Kidney epithelial cell (primary cell): ENCODE measurements at places on chromosomes 3 and 15. TPM values are rescaled to one million over a fixed set of nuclear protein-coding genes. Genes with fewer than 3 reads are reported as not detected.

Gene PLCD1
- total RNA-seq = 19.0 and 21.8 TPM in 2 replicates

DNA sequence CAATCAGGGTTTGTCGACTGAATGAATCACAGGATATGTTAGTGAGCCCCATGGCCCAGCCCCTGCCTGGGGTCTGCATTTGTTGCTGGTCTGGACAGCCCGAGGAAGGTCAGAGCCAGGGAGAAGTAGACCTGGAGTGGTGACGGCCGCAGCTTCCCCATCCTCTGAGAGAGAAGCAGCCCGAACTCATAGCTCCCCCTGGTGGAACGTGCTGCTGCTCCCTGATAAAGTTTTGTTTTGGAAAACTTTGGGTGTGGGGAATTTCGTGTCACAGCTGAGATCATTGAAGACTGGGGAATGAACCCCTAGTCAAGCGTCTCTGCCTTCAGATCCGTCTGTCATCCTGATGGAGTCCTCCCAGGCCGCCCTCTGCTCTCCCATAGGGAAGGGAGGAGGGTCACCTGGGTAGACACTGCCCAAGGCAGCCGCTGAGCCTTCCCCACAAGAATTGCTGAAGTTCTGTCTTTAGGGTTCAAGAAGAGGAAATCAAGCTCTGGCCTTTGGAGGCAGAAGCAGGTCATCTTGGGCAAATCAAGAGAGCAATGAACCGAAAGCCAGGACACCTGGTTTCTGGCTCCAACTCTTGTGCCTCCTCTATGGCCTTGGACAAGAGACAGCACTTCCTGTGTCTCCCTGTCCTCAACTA is 60.5 kb downstream of the GLDN start:
- no peak for DNase-seq

DNA sequence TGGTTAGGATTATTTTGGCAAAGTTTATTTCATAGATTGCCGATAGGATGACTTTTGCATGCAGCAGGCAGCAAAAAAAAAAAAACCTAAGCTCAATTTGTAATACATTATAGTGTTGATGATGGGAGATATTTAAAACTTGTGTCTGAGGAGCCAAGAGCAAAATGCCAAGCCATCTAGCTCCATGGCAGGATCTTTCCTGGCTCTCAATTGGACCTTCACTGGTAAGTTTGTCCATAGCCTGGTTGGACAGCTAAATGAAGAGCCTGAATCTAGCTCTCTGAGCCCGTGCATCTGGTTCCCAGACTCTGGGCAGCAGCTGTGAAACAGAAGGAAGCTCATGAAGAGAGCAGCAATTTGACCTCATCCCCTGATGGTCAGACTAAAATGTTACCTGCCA is 17.5 kb downstream of the STAC start:
- DNase-seq = no peak

Gene SGO1
- 4.8 and 6.9 TPM in 2 replicates for total RNA-seq

GRCh38 chr15:91852741-91853510 is 582 bp upstream of the SLCO3A1 start:
- DNase-seq = no peak

- DNase-seq = no peak
These were observed 45.6 kb upstream of the TFRC start for GRCh38 chr3:196127308-196128040.

GRCh38 chr3:58324391-58325390 is 8.0 kb upstream of the PXK start:
- no peak for DNase-seq

- DNase-seq = no peak
These were observed 215.3 kb upstream of the CGNL1 start for GRCh38 chr15:57160823-57161560.

Gene PLSCR2
- total RNA-seq = 0.62 TPM in 1 of 2 replicates, not detected in the other

DNA sequence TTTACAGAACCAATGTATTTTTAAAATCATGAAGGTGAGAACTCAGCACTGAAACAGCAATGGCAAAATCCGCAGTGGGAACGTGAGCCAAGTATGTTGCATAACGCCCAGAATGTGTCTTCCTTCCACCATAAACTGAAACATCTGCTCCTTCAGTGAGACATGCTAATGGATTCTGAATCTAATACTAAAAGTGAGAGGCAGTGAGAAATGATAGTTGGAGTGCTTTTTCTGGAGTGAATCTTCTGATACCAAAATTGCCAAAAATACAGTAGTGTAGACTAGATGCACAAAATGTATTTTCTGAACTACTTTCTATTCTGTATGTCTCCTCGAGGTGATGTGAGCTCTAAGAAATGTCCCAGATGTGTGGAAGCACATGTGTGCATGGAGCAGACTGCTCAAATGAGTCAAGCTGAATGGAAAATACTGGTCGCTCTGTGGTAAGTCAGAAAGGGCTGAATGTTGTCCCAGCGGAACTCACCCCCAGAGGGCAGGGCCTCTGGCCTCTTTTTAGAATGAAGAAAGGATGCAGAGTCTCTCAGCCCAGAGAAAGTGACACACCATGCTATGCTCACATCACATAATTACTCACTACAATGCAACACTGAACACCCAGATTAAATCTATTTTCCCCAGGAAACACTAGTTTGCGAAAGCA is 73.0 kb downstream of the ATP10A start:
- DNase-seq = no peak
